ENCODE measurements at places on chromosomes 4 and X. TPM values are rescaled to one million over a fixed set of nuclear protein-coding genes. Genes with fewer than 3 reads are reported as not detected.

Gene MTTP
- total RNA-seq = 54.4 TPM

Gene USP17L29
- total RNA-seq = not detected

Gene ZNF711
- 14.6 TPM for total RNA-seq

Gene CSN1S1
- total RNA-seq = not detected

Gene NHS
- total RNA-seq = 27.8 TPM

Gene HTN1
- total RNA-seq = not detected

Gene MFSD8
- 18.4 TPM for total RNA-seq

Gene SYTL5
- total RNA-seq = 3.5 TPM

Gene RASL11B
- total RNA-seq = 2.7 TPM

Gene PPBP
- 0.60 TPM for total RNA-seq

Gene HERC6
- 13.1 TPM for total RNA-seq

Gene FRMPD4
- 0.22 TPM for total RNA-seq

Gene CCNB3
- 0.83 TPM for total RNA-seq

Gene TLR2
- 1.2 TPM for total RNA-seq

- H3K4me1 ChIP-seq = peaks cover 13% of the 10 kb centered on the region
- H3K27me3 ChIP-seq = no peaks in the 10 kb centered on the region
- H3K4me3 ChIP-seq = no peak overlapping the region
- H3K36me3 ChIP-seq = no peaks in the 10 kb centered on the region
Observed at GRCh38 chr4:114487101-114487500, 111.5 kb upstream of the UGT8 start.

DNA sequence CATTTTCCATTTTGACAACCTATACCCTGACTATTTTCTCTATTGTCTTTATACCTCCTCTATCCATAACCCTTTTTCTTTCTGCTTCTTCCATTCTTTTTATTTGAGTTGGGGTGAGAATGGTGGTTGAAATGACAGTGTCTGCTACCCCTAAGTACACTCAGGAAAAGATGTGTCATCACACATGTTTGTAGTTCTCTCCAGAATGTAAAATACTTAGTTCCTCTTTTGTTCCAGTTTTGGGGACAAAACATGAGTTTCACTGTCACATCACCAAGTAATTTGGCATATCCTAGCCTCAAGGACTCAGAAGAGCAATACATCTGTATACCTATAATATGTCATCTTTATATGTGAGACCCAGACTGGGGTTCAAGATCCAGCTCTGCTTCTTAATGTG is 90.3 kb downstream of the COMMD8 start:
- no peaks in the 10 kb centered on the region for H3K27me3 ChIP-seq
- H3K36me3 ChIP-seq = no peaks in the 10 kb centered on the region
- no peak for DNase-seq
- H3K27ac ChIP-seq = no peak overlapping the region

DNA sequence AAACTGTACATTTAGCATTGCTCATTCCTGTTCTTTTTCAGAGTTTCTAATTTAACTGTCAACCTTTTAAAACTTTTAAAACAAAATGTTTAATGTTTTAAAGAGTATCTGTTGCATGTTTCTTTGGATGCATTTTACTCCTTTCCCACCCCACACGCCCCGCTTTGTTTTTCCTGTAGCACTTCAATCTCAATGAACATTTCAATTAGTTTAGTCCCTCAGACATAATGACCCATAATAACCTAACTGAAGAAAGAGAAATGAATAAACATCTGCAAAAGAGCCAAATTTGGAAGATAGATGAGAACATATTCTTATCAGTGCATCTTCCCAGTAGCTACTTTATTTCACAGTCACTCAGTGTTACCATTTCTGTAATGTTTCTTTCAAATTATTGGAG is 7.5 kb downstream of the PCDH10 start:
- H3K4me3 ChIP-seq = peak overlapping the region; percentile 42
- H3K27me3 ChIP-seq = peaks cover 31% of the 10 kb centered on the region
- peaks cover 16% of the 10 kb centered on the region for H3K4me1 ChIP-seq
- no peak for DNase-seq
- H3K27ac ChIP-seq = no peak overlapping the region

- no peak for DNase-seq
- peaks cover 51% of the 10 kb centered on the region for H3K36me3 ChIP-seq
- no peaks in the 10 kb centered on the region for H3K4me1 ChIP-seq
- H3K27me3 ChIP-seq = no peaks in the 10 kb centered on the region
Observed at GRCh38 chr4:16255730-16256129, 29.5 kb upstream of the TAPT1 start.

GRCh38 chr4:116982656-116983055 is 102.7 kb downstream of the TRAM1L1 start:
- peaks cover 3% of the 10 kb centered on the region for H3K4me1 ChIP-seq
- no peaks in the 10 kb centered on the region for H3K36me3 ChIP-seq
- H3K4me3 ChIP-seq = no peak overlapping the region
- no peak for DNase-seq
- no peaks in the 10 kb centered on the region for H3K27me3 ChIP-seq

GRCh38 chrX:106899841-106900240 is 3.3 kb downstream of the RIPPLY1 start:
- no peaks in the 10 kb centered on the region for H3K27me3 ChIP-seq
- H3K4me1 ChIP-seq = no peaks in the 10 kb centered on the region
- no peak overlapping the region for H3K27ac ChIP-seq
- H3K36me3 ChIP-seq = no peaks in the 10 kb centered on the region

- H3K27me3 ChIP-seq = no peaks in the 10 kb centered on the region
- H3K36me3 ChIP-seq = peaks cover 4% of the 10 kb centered on the region
- H3K4me1 ChIP-seq = peaks cover 32% of the 10 kb centered on the region
- peak overlapping the region; percentile 95 for H3K4me3 ChIP-seq
Observed at GRCh38 chr4:39044956-39045826, 13.0 kb upstream of the TMEM156 start.

- no peak overlapping the region for H3K27ac ChIP-seq
- no peaks in the 10 kb centered on the region for H3K36me3 ChIP-seq
- H3K27me3 ChIP-seq = no peaks in the 10 kb centered on the region
Observed at GRCh38 chrX:96405842-96406241, 278.8 kb upstream of the DIAPH2 start.

DNA sequence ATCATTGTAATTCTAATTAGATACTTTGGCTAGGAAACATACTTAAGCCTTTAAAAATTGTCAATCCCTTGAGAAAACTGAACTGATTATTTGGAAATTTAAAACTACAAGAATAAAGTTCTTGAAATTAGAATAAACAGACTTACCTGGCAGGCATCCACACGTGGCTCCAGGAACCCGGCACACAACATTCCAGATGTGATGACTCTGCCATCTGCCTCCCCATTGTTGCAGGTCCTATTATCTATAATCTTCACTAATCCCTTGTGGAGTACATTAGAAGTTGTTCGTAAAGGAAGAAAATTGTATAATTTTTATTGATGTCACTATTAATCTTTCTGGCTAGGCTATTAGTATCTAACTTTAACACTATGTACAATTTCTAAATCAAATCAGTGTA is 16.2 kb upstream of the GNRHR start:
- no peaks in the 10 kb centered on the region for H3K4me1 ChIP-seq
- H3K36me3 ChIP-seq = no peaks in the 10 kb centered on the region
- H3K4me3 ChIP-seq = no peak overlapping the region
- no peak for DNase-seq

GRCh38 chr4:65971686-65972085 is 301.4 kb upstream of the EPHA5 start:
- peaks cover 6% of the 10 kb centered on the region for H3K4me1 ChIP-seq
- H3K36me3 ChIP-seq = no peaks in the 10 kb centered on the region
- H3K27me3 ChIP-seq = no peaks in the 10 kb centered on the region
- H3K27ac ChIP-seq = no peak overlapping the region

DNA sequence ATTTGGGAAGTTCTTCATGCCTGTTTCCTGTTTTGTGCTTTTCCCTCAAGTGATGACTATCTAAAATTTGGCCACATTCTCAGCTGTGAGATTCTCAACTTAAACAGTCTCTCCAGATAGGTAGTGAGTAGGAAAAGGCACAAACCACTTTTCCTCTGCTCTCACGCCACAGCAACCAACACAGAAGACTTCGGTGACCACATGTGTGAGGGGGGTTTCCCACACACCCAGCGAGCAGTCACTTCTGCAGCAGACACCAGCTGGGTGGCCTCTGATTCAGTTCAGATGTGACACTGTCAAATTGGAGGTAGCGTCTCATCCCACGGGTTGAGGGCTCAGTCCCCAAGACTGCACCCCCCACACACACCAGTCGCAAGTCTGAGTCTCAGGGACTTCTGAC is 25.1 kb upstream of the CLDN34 start:
- DNase-seq = no peak
- H3K36me3 ChIP-seq = peaks cover 5% of the 10 kb centered on the region
- H3K4me1 ChIP-seq = no peaks in the 10 kb centered on the region
- H3K4me3 ChIP-seq = no peak overlapping the region
- no peaks in the 10 kb centered on the region for H3K27me3 ChIP-seq

DNA sequence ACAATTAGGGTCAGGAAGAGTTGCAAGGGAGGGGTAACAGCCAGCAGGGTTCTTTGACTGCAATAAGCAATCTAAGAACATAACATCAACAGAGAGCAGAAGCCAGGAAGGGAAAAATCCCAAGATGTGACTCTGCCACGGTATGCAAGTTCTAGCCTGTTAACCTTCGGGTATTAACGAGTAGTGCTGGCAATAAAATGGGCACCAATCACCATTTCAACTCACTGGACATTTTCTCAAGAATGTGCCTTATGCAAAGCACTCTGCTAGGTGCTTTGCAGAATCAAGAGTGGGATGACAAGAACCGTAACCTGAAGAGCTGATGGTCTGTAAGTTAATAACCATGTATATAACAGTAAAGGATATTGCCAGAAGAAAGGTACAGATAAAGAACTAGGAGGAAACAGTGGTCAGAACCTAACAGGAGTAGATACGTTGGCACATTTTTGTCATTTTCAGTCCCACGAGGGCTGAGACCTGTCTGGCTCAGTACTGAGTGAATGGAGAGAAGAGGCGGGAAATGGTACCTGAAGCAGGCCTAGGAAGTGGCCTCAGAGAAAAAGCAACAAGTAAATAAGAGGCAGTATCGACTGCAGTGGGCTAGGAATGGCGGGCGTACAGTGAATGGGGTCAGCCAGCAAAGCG is 2.7 kb downstream of the ELOVL6 start:
- H3K36me3 ChIP-seq = peaks cover 6% of the 10 kb centered on the region
- peaks cover 20% of the 10 kb centered on the region for H3K4me1 ChIP-seq
- no peak for DNase-seq
- H3K27ac ChIP-seq = peak overlapping the region; percentile 94
- H3K4me3 ChIP-seq = peak overlapping the region; percentile 94

- H3K4me3 ChIP-seq = no peak overlapping the region
- no peak for DNase-seq
- peaks cover 3% of the 10 kb centered on the region for H3K36me3 ChIP-seq
- H3K27ac ChIP-seq = no peak overlapping the region
- peaks cover 4% of the 10 kb centered on the region for H3K4me1 ChIP-seq
- H3K27me3 ChIP-seq = no peaks in the 10 kb centered on the region
Observed at GRCh38 chr4:180817529-180817928, 1425.7 kb upstream of the TENM3 start.

GRCh38 chr4:114519368-114519767 is 79.2 kb upstream of the UGT8 start:
- no peak for DNase-seq
- no peaks in the 10 kb centered on the region for H3K4me1 ChIP-seq
- no peaks in the 10 kb centered on the region for H3K27me3 ChIP-seq

DNA sequence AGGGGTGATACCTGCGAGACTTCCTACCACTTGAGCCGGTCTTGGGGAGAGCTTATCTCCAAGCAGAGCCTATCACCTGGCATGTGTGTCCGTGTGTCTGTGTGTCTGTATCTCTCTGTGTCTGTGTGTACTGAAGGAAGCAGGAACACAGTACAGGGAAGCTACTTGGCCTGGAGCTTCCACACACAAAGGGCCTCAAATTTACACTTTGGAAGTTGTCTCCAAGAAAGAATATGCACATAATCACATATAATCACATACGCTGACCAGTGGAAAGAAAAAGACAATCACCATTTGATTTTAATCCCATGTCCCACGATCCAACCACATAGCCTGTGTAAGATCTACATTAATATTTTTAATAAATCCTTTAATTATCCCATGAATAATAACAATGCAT is 13.2 kb upstream of the NKX6-1 start:
- no peaks in the 10 kb centered on the region for H3K36me3 ChIP-seq
- H3K27ac ChIP-seq = no peak overlapping the region
- peaks cover 30% of the 10 kb centered on the region for H3K27me3 ChIP-seq
- H3K4me3 ChIP-seq = no peak overlapping the region
- no peak for DNase-seq
- H3K4me1 ChIP-seq = no peaks in the 10 kb centered on the region

DNA sequence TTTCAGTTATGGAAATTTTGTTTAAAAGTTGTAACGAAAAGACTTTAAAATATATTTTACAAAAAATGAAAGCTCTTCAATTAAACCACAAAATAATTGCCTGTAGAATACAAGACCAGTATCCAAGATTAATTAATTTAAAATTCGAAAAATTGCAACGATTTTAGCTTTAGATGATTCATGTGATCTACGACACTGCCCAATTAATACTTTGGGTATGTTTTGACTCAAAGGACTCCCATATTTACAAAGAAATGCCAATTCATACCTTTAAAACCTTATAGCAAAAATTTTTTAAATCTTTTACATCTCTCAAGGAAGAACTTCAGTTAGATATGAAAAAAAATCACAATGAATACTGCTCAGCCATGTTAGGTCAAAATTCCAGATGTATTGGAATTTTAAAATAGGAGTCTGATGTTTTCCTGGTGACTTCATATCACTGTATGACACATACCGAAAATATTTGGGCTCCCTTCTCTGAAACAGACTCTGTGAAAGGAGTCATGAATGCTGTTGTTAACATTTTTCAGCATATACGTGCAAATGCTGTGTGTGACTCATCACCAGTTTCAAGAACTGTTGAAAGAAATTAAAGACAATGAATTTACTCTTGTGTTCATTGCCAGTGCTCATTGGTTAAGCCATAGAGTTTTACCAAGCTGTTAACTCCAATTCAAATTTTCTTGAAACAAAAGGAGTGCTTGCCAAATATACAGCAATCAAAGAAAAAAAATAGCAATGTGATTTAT is 13.8 kb upstream of the SMS start:
- peak overlapping the region; percentile 86 for H3K27ac ChIP-seq
- no peaks in the 10 kb centered on the region for H3K36me3 ChIP-seq
- H3K27me3 ChIP-seq = no peaks in the 10 kb centered on the region
- no peak overlapping the region for H3K4me3 ChIP-seq

GRCh38 chrX:20451929-20452328 is 185.2 kb upstream of the RPS6KA3 start:
- no peaks in the 10 kb centered on the region for H3K36me3 ChIP-seq
- no peaks in the 10 kb centered on the region for H3K27me3 ChIP-seq
- no peak overlapping the region for H3K27ac ChIP-seq
- H3K4me1 ChIP-seq = no peaks in the 10 kb centered on the region
- no peak for DNase-seq

GRCh38 chr4:118746251-118746919 is 61.2 kb downstream of the METTL14 start:
- H3K4me3 ChIP-seq = no peak overlapping the region
- peaks cover 12% of the 10 kb centered on the region for H3K36me3 ChIP-seq
- no peaks in the 10 kb centered on the region for H3K27me3 ChIP-seq
- peaks cover 15% of the 10 kb centered on the region for H3K4me1 ChIP-seq
- no peak overlapping the region for H3K27ac ChIP-seq

- H3K4me1 ChIP-seq = peaks cover 8% of the 10 kb centered on the region
- no peak overlapping the region for H3K27ac ChIP-seq
- H3K36me3 ChIP-seq = no peaks in the 10 kb centered on the region
Observed at GRCh38 chrX:120145295-120145925, 13.0 kb upstream of the RHOXF2 start.

All from type B pancreatic cell (in vitro differentiated cells).